Activated T-cell treated with anti-CD3 and anti-CD28 coated beads, Interleukin-2, amount 50 U/mL, for 72 hours (primary cell): ENCODE measurements at places on chromosomes 6 and 20. TPM values are rescaled to one million over a fixed set of nuclear protein-coding genes. Genes with fewer than 3 reads are reported as not detected.
A peak's percentile ranks its signal among the peaks of the same experiment; 100 is the strongest.

GRCh38 chr20:11995805-11996567 is 78.3 kb downstream of the BTBD3 start:
- no peak overlapping the region for H3K27ac ChIP-seq
- H3K27me3 ChIP-seq = no peaks in the 10 kb centered on the region
- H3K4me1 ChIP-seq = no peaks in the 10 kb centered on the region

- no peaks in the 10 kb centered on the region for H3K36me3 ChIP-seq
- peaks cover 31% of the 10 kb centered on the region for H3K27me3 ChIP-seq
- H3K27ac ChIP-seq = no peak overlapping the region
- H3K4me3 ChIP-seq = no peak overlapping the region
Measured at GRCh38 chr6:160388922-160389321, 40.7 kb downstream of the SLC22A3 start.

GRCh38 chr6:15441215-15441868 is 195.5 kb downstream of the JARID2 start:
- H3K27ac ChIP-seq = no peak overlapping the region
- H3K4me1 ChIP-seq = peaks cover 79% of the 10 kb centered on the region
- peak; percentile 33 for DNase-seq
- no peak overlapping the region for H3K4me3 ChIP-seq

- H3K27me3 ChIP-seq = no peaks in the 10 kb centered on the region
- peaks cover 23% of the 10 kb centered on the region for H3K4me1 ChIP-seq
- DNase-seq = no peak
- H3K27ac ChIP-seq = no peak overlapping the region
Measured at GRCh38 chr6:52513464-52513863, 63.4 kb downstream of the TRAM2 start.

DNA sequence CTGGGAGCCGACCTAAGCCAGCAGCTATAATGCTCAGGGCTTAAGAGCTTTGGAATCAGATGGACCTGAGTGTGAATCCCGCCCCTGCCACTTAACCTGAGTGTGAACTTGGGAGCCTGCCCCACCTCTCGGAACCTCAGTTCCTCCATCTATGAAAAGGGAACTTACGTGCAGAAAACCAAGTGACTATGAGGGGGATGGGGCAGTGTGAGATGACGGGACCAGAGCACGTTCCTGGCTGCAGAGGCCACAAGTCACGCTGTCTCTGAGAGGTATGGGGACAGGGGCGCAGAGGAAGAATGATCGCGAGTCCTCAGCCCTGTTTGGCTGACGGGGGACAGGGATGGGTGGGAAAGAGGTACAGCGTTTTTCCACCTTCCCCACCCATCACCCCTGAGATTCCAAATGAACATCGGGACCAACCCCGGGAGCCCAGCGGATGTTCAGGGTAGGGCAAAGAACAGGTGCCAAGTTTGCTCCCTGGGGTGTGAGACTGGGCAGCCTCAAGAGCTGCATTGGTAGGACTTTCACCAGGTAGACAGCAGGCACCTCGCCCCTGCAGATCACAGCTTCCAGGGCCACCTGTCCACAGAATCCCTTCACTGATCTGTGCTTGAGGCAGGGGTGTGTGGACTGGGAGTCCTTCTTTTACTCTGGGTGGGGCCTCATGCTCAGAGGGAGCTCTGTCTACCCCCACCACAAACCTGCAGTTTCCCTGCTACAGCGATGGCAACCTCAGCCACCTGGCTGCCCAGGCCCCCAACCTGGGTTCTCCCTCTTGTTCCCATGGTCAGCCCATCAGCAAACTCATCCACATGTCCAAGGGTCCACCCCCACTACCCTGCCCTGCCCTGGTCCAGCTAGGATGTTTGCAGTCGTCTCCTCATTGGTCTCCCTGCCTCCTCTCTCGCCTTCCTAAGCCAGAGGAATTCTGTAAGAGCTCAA is 85.8 kb downstream of the CEBPB start:
- peaks cover 14% of the 10 kb centered on the region for H3K27me3 ChIP-seq
- no peak overlapping the region for H3K27ac ChIP-seq
- H3K36me3 ChIP-seq = no peaks in the 10 kb centered on the region

- DNase-seq = no peak
- peaks cover 13% of the 10 kb centered on the region for H3K27me3 ChIP-seq
- H3K4me3 ChIP-seq = no peak overlapping the region
- no peaks in the 10 kb centered on the region for H3K36me3 ChIP-seq
- H3K27ac ChIP-seq = no peak overlapping the region
- no peaks in the 10 kb centered on the region for H3K4me1 ChIP-seq
Measured at GRCh38 chr6:113679051-113679450, 178.1 kb upstream of the MARCKS start.

DNA sequence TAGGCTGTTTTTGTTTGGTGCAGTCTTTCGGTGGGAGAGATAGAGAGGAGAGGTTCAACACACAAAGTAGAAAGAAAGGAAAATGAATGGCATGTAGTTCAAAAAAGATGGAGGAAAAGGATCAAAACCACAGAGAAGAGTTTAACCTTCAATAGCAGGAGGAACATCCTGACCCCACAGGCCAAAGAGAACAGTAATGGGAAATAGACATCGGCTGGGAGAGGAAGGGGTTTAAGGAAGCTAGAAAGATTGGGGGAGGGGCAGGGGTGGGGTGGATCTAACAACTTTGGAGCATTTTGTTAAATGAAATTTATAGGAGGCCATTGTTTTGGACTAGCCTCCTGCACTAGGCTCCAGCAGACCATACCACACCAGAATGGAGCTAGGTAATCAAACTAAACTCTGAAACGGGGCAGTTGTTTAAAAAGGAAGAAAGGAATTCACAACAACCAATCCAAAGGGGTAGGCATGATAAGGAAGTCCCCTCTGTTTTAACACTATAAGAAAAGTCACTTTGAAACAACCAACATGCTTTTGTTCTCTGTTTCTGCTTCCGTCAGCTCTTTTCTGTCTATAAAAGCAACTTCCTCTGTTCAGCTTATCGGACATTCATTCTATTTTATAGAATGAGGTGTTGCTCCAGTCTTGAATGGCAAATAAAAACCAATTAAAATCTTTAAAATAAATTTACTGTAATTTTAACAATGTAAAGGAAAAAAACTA is 82.6 kb downstream of the EPB41L2 start:
- H3K4me1 ChIP-seq = peaks cover 9% of the 10 kb centered on the region
- peaks cover 2% of the 10 kb centered on the region for H3K36me3 ChIP-seq
- H3K4me3 ChIP-seq = no peak overlapping the region
- no peaks in the 10 kb centered on the region for H3K27me3 ChIP-seq
- no peak overlapping the region for H3K27ac ChIP-seq
- DNase-seq = no peak

DNA sequence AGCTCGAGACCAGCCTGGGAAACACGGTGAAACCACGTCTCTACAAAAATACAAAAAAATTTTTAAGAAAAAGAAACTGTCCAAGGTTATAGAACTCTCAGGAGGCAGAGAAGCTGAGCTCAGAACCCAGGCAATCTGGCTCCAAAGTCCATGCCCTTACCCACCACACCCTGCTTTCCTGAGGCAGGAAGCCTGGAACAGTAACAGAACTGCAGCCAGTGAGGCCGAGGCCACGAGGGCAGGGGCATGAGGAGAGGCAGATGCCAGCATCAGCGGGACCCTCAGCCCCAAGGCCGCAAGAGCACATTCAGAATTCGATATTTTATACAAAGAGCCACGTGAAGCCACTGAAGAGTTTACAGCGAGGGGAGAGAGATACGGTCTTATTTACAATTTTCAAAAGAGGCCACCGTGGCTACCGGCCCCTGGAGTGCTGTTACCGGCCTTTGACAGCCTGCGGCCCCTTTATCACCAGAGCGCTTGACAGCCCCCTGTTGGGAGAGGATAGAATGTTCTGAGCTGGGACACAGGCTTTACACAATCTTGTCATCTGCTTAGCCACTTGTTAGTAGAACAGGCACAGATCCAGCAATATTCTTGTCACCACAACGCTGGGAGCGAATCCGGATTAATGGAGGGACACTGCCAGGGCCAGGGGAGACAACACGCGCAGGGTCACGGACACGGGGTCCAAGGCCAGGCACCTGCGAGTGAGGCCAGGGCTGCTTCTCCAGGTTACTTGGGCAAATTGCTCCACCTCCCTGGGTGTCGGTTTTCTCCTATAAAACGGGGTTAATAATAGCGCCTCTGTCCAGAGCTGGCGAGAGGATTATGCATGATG is 5.6 kb downstream of the SPATA2 start:
- no peak for DNase-seq
- H3K36me3 ChIP-seq = peaks cover 3% of the 10 kb centered on the region
- H3K4me3 ChIP-seq = no peak overlapping the region
- no peaks in the 10 kb centered on the region for H3K27me3 ChIP-seq

GRCh38 chr6:14875481-14876063 is 370.3 kb upstream of the JARID2 start:
- no peaks in the 10 kb centered on the region for H3K36me3 ChIP-seq
- H3K27ac ChIP-seq = peak overlapping the region; percentile 100
- no peaks in the 10 kb centered on the region for H3K27me3 ChIP-seq
- DNase-seq = peak; percentile 65
- H3K4me1 ChIP-seq = peaks cover 97% of the 10 kb centered on the region
- H3K4me3 ChIP-seq = peak overlapping the region; percentile 82

DNA sequence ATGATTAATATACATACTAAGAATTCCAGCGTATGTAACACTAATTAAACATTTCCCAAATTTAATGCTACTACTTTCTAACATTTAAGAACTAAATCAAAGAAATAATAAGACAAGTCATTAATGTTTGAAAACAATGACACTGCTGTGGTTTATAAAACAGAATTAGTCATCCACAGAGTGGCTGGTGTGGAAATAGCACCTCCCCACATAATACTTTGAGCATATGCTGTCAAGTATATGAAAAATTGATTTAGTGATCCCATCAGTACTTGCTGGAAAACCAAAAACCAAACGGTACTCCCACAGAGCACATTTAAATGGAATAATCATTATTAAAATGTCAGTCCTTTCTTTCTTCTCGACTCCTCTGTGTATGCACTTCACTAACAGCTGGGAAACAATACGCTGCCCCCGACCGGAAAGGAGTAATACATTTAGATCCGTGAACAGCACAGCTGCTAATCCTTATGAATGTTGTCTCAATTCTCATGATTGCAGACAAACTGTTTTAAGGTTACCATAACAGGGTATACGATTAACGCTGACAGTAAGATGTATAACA is 78.4 kb downstream of the PREP start:
- H3K27me3 ChIP-seq = no peaks in the 10 kb centered on the region
- no peak overlapping the region for H3K27ac ChIP-seq
- H3K4me3 ChIP-seq = no peak overlapping the region
- peaks cover 12% of the 10 kb centered on the region for H3K36me3 ChIP-seq
- DNase-seq = no peak

DNA sequence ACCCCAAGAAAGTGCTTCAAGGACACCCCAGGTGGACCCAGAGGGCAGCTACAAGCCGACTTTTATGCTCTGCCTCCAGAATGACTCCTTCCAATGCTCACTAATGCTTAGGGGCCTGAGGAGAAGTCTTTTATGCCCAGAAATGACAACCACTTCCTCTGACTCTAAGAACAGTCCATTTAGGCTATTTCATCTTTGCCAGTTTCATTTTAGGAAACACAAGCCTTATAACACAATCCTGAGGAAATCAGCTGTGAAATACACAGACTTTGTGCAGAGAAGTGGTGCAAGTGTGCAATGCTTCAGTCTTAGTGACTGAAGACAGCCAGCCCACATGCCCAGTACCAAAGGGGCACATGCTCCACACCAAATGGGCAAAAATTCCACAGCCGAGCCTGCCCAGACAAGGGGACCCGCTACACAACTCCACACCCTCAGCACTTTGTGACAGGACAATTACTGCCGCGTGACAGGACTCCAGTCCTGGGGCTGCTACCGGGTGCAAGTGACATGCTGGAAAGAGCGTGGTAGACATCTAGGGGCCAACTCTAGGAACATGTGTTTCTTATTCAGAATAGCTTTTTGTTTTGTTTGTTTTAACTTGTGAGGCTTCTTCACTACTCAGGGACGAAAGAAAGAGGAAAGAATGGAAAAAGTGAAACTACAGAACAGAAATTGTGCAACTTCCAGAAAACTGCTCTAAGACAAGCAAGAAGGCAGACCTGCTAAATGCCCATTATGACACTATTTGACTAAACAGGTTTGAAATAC is 28.2 kb upstream of the PLAGL1 start:
- peak; percentile 15 for DNase-seq
- H3K4me1 ChIP-seq = peaks cover 14% of the 10 kb centered on the region
- H3K36me3 ChIP-seq = no peaks in the 10 kb centered on the region
- peak overlapping the region; percentile 2 for H3K27ac ChIP-seq
- H3K27me3 ChIP-seq = no peaks in the 10 kb centered on the region

DNA sequence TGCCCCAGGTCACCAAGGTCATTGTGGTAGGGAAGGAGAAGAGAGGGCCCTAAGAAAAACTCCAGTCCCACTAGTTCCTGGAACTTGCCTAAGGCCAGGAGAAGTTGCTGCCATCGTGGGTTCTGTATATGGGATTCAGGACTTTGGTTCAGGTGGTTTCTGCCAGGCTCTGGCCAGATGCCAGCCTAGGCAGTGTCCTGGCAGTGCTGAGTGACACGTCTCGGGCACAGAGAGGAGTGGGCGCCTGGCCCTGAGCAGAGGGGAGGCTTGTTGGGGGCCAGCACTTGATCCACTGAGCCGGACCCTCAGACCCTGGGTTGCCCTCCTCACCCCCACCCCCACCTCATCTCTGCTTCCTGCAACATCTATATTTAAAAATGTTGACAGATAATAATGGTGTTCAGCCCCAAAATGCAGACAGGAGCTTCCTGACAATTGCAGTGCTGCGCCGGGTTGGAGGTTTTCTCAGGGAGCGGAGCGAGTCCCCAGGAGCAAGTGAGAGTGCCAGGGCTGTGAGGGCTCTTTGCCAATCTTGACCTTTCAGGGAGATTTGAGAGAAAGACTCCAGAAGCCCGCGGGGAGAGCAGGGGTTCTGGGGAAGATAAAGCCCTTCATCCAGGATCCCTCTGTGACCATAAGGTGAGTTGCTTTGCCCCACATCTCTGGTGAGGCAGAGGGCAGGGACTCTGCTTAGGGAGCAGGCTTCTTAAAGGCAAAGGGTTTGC is 71.9 kb downstream of the PHACTR3 start:
- no peak overlapping the region for H3K4me3 ChIP-seq
- no peak overlapping the region for H3K27ac ChIP-seq
- H3K36me3 ChIP-seq = no peaks in the 10 kb centered on the region
- H3K4me1 ChIP-seq = no peaks in the 10 kb centered on the region
- no peak for DNase-seq
- peaks cover 17% of the 10 kb centered on the region for H3K27me3 ChIP-seq

DNA sequence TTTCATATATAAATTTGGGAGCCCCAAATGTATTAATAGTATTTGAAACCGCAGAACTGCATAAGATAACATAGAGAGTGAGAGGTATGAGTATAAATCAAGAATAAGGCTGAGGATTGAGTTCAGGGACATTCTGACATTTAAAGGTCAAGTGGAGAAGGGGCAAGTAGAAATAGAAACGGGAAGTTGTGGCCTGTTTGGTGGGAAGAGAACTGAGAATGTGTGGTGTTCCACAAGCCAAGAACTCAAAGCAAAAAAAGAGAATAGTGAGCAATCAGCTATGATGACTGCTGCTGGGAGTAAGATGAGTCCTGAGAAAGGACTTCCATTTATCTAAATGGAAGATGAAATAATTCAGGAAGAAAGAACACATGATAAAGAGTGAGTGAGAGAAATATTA is 418.4 kb downstream of the CD109 start:
- H3K36me3 ChIP-seq = no peaks in the 10 kb centered on the region
- no peak overlapping the region for H3K27ac ChIP-seq
- H3K27me3 ChIP-seq = no peaks in the 10 kb centered on the region
- no peak overlapping the region for H3K4me3 ChIP-seq

The HTR1B gene
- total RNA-seq = not detected

The BACH2 gene
- 111 TPM for total RNA-seq

The TNF gene
- 30.7 TPM for total RNA-seq

The SLC25A27 gene
- total RNA-seq = 1.1 TPM

The ISM1 gene
- 0.23 TPM for total RNA-seq

The HMGCLL1 gene
- not detected for total RNA-seq

The DDX43 gene
- 0.77 TPM for total RNA-seq

The DOK5 gene
- total RNA-seq = 0.99 TPM

The FAM162B gene
- not detected for total RNA-seq

The ANKRD60 gene
- not detected for total RNA-seq
